ENCODE measurements at places on chromosomes 4 and X. TPM values are rescaled to one million over a fixed set of nuclear protein-coding genes. Genes with fewer than 3 reads are reported as not detected.
A peak's percentile ranks its signal among the peaks of the same experiment; 100 is the strongest.

ITIH6 gene
- total RNA-seq = not detected

EGF gene
- total RNA-seq = 0.92 TPM

ADGRL3 gene
- not detected for total RNA-seq

ETDB gene
- total RNA-seq = not detected

MAP3K15 gene
- total RNA-seq = 0.12 TPM

PRDM5 gene
- 12.4 TPM for total RNA-seq

SLC38A5 gene
- total RNA-seq = 0.91 TPM

- H3K36me3 ChIP-seq = no peaks in the 10 kb centered on the region
- DNase-seq = no peak
- no peaks in the 10 kb centered on the region for H3K4me1 ChIP-seq
- no peak overlapping the region for H3K4me3 ChIP-seq
Observed at GRCh38 chr4:165088366-165088765, 24.3 kb downstream of the TMEM192 start.

DNA sequence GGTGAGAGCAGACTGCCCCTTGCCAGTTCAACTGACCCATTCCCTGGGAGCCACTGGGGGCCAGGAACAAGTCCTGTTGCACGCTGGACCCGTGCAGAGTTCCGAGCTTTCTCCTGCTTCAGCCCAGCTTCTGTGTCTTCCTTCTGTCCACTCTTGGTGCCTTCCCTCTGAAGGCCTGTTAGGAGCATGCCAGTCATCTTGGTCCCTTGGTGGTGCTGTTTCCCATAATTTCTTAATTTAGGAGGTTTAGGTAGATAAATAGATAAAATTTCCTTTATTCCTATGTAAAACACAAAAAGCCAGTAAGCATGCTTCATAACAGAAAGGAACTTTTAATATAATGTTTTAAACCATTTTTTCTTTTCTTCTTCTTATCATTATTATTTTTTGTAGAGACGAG is 672.7 kb downstream of the CCSER1 start:
- no peaks in the 10 kb centered on the region for H3K36me3 ChIP-seq
- no peak for DNase-seq
- no peaks in the 10 kb centered on the region for H3K4me1 ChIP-seq
- H3K27ac ChIP-seq = no peak overlapping the region

GRCh38 chrX:33086886-33087285 is 124.5 kb downstream of the DMD start:
- no peak overlapping the region for H3K4me3 ChIP-seq
- no peak for DNase-seq
- H3K4me1 ChIP-seq = no peaks in the 10 kb centered on the region
- no peaks in the 10 kb centered on the region for H3K36me3 ChIP-seq
- H3K27ac ChIP-seq = no peak overlapping the region

DNA sequence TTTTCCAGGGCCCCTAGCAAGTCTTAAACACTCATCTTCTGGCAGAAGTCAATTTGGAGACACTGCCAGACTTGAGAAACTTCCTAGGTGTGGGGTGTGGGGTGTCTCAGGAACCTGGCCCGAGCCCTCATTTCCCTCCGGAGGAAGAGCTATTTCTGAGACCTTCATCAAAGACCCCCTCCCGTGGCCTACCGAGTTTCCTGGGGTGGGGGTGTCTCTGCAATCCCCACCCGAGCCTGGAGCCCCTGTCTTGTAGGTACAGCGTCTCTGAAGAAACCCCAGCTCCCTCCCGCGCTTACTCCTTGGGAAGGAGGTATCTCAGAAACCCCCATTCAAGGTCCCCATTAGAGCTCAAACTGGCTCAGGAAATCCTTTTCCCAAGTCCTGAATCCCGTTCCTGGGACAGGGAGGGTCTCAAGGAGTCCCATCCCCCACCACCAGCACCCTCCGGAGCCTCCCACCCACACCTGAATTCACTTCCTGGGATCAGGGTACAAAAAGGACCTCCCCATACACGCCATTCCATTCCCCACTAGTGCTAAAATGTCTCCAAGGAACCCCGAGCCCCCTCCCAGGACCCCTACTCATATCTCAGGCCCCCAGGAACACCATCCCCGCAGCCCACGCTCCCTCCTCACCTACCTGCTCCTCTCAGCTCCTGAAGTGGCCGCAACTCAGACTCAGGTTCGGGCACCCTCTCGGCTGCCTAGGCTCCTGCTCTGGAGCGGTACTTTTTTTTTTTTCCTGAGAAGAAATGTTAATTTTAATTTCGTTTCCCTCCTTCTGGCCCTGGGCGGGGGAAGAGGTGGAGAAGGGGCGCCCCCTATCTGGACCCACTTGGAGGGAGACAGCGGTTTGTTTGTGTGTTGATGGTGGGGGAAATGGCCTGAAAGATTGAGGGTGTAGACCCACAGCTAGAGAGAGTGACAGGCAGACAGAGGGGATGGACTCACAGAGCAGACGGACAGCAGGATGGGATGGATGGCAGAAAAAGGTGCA is 1.1 kb downstream of the SLC38A5 start:
- no peak overlapping the region for H3K27ac ChIP-seq
- no peak for DNase-seq
- H3K36me3 ChIP-seq = no peaks in the 10 kb centered on the region
- no peaks in the 10 kb centered on the region for H3K27me3 ChIP-seq

GRCh38 chr4:158316264-158316663 is 106.0 kb downstream of the TMEM144 start:
- peaks cover 67% of the 10 kb centered on the region for H3K4me1 ChIP-seq
- peaks cover 4% of the 10 kb centered on the region for H3K36me3 ChIP-seq
- peak overlapping the region; percentile 76 for H3K4me3 ChIP-seq
- H3K27me3 ChIP-seq = no peaks in the 10 kb centered on the region

DNA sequence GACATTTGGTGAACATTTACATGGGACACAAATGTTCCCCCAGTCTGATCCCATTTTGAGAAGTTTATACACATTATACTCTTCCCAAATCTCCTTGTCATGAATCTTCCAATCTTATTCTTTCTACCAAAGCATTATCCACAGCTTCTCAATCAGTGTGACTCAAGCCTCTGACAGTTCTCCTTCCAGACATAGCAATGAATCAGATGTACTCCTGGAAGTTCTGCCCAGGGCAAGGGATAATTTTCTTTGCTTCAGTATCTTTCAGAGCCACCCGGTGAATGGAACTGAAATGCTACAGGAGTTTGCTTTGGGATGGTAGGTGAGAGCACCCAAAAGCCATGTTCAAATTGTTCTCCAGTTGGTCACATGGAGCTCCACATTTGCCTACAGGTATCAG is 145.5 kb downstream of the ANXA5 start:
- no peaks in the 10 kb centered on the region for H3K36me3 ChIP-seq
- H3K4me1 ChIP-seq = no peaks in the 10 kb centered on the region
- no peak for DNase-seq
- no peak overlapping the region for H3K4me3 ChIP-seq
- no peaks in the 10 kb centered on the region for H3K27me3 ChIP-seq

- peaks cover 36% of the 10 kb centered on the region for H3K4me1 ChIP-seq
- H3K4me3 ChIP-seq = no peak overlapping the region
- H3K36me3 ChIP-seq = peaks cover 19% of the 10 kb centered on the region
- no peak for DNase-seq
Observed at GRCh38 chr4:147844781-147845180, 112.9 kb downstream of the ARHGAP10 start.

DNA sequence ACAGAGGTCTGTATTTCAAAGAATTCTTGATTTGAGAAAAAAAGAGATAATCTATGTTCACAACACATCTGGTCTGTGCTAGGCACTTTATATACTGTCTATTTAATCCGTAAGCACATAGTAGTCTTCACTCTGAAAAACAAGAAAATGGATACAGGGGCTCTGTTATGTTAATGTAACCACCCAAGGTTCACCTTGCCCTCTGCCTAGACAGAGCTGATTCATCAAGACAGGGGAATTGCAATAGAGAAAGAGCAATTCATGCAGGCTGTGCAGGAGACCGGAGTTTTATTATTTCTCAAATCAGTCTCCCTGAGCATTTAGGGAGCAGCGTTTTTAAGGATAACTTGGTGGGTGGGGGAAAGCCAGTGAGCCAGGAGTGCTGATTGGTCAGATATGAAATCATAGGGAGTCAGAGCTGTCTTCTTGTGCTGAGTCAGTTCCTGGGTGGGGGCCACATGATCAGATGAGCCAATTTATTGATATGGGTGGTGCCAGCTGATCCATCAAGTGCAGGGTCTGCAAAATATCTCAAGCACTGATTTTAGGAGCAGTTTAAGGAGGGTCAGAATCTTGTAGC is 92.9 kb upstream of the TNIP3 start:
- H3K27ac ChIP-seq = peak overlapping the region; percentile 23
- H3K27me3 ChIP-seq = no peaks in the 10 kb centered on the region
- DNase-seq = no peak
- no peaks in the 10 kb centered on the region for H3K36me3 ChIP-seq

DNA sequence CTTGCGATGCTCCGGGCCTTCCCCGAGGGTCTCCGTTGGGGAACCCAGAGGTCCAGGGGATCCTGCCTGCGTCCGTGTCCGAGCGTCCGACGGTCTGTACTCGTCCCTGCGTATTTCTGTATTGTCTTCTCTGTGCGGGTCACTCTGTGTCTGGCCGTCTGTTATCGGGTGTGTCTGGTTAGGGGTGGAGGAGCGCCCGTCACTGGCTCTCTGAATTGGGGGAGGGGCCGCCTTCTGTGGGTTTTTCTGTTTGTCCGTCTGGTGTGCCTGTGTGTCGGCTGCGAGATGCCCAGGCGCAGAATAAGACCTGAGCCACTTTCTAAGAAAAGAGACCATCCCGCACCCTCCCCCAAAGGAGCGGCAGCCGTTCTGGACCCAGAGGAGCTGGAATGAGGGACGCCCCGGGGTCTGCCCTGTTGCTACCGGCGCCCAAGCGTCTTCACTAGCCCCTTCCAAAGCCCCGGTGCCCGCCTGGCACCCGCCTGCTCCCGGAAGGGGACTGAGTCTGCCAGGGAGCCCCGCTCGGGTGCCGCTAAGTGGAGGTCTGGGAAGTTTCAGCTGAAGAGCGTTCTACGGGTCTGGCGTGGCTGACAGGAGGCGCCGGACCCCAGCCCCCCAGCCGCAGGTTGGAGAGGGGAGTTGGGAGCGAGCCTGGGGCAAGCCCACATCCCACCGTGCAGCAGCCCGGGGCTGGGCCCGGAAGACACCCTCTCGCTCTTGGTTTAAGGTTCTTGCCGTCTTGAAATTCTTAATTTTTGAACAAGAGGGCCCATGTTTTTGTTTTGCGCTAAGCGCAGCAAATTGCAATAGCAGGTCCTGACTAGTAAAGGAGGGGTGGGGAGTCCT is 1.0 kb upstream of the OTOP1 start:
- DNase-seq = no peak
- peaks cover 5% of the 10 kb centered on the region for H3K4me1 ChIP-seq
- no peak overlapping the region for H3K27ac ChIP-seq

GRCh38 chr4:159104694-159105414 is 2.0 kb downstream of the RAPGEF2 start:
- peaks cover 35% of the 10 kb centered on the region for H3K4me1 ChIP-seq
- H3K27ac ChIP-seq = peak overlapping the region; percentile 85
- H3K36me3 ChIP-seq = no peaks in the 10 kb centered on the region
- DNase-seq = peak; percentile 8
- peaks cover 15% of the 10 kb centered on the region for H3K27me3 ChIP-seq
- H3K4me3 ChIP-seq = peak overlapping the region; percentile 94

DNA sequence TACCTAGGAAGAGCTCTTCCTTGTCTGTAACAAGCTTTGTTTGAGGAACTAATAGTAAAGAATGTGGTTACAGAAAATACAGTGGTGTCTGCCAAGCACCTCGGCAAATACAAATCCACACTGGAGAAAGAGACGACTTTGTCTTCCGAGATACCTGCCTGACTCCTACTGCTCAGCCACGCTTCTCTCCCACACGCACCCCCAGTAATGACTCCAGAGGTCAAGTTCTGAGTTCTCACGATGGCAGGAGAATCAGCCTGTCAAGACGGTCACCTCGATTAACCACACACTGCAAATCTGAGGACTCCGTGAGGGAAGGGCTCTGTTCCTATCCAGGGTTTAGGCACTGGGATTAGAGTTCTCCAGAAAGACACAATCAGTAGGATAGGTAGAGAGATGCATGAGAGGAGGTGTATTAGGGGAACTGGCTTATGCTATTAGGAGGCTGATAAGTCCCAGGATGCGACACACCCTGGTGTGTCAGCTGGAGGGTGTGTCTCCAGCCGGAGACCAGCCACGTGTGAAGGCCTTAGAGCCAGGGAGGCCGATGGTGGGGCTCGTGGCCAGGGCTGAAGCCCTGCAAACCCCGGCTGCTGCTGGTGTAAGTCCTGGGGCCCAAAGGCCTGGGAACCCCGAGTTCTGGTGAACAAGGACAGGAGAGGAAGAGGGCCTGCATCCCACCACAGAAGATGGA is 8.4 kb upstream of the TRIML2 start:
- no peaks in the 10 kb centered on the region for H3K36me3 ChIP-seq
- DNase-seq = no peak
- H3K4me3 ChIP-seq = no peak overlapping the region
- H3K27me3 ChIP-seq = peaks cover 1% of the 10 kb centered on the region

DNA sequence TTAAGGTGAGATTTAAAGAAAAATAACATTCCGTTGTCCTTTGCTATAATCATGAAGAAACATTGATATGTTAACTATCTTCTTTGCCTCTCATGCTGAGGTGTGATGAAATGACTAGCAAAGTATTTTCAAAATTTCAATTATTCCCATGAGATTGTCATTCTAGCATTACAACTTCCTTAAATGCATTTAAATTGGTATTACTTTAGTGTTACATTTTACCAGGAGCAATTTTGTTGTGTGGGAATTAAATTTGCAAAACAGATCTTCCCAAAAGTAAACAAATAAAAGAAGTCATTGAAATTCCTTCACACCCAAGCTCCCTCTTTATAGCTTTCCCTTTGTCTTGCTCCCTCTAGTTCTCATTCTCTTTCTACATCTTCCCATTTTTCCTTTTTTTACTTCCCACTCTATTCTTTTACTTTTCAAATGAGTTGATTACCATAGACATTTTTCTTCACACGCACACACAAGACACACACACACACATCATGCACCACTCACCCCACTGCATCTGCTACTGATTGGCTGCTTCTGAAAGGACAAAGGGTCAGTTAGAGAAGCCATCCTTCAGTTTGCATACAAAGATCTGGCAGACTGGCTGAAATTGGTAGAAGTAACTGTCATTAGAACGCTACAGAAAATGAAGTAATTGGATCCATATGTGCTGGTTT is 10.0 kb upstream of the APELA start:
- H3K4me1 ChIP-seq = no peaks in the 10 kb centered on the region
- H3K4me3 ChIP-seq = no peak overlapping the region
- H3K27ac ChIP-seq = no peak overlapping the region
- no peak for DNase-seq
- no peaks in the 10 kb centered on the region for H3K36me3 ChIP-seq

- no peaks in the 10 kb centered on the region for H3K36me3 ChIP-seq
- H3K4me3 ChIP-seq = no peak overlapping the region
- H3K27ac ChIP-seq = no peak overlapping the region
- no peaks in the 10 kb centered on the region for H3K27me3 ChIP-seq
Observed at GRCh38 chr4:42683393-42683792, 26.5 kb upstream of the ATP8A1 start.

- peaks cover 22% of the 10 kb centered on the region for H3K27me3 ChIP-seq
- peaks cover 12% of the 10 kb centered on the region for H3K4me1 ChIP-seq
- H3K27ac ChIP-seq = no peak overlapping the region
- DNase-seq = no peak
Observed at GRCh38 chr4:173253561-173253960, 80.6 kb downstream of the HMGB2 start.

- H3K4me1 ChIP-seq = peaks cover 17% of the 10 kb centered on the region
- H3K4me3 ChIP-seq = no peak overlapping the region
- DNase-seq = no peak
- no peaks in the 10 kb centered on the region for H3K27me3 ChIP-seq
Observed at GRCh38 chr4:158065176-158065575, 107.6 kb downstream of the GASK1B start.
